ENCODE measurements at places on chromosomes 4 and X. TPM values are rescaled to one million over a fixed set of nuclear protein-coding genes. Genes with fewer than 3 reads are reported as not detected.
A peak's percentile ranks its signal among the peaks of the same experiment; 100 is the strongest.

DNA sequence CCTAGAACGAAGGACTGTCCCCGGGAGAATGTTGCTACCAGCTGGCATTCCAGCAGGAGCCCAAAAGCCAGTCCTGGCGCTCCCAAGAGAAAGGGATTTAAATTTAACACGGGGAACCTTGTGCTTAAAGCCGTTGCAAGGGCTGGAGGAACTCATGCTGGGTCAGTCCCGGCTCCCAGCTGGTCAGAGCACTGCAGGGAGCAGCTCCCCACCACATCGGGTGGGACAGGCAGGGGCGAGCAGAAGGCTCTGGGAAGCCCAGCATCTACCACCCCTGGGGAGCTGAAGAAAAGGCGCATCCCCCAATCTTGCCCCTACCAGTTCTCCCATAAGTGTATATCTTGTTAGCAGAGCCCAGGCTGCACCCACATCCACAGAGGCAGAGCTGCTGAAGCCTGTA lies 15.7 kb downstream of the CFAP99 start:
- H3K27me3 ChIP-seq, result peaks cover 20% of the 10 kb centered on the region
- H3K4me1 ChIP-seq, result no peaks in the 10 kb centered on the region
- no peak overlapping the region for H3K27ac ChIP-seq
- no peak overlapping the region for H3K4me3 ChIP-seq
- no peaks in the 10 kb centered on the region for H3K36me3 ChIP-seq
- DNase-seq, result no peak

- H3K4me3 ChIP-seq, result no peak overlapping the region
- no peaks in the 10 kb centered on the region for H3K27me3 ChIP-seq
- DNase-seq, result no peak
- no peaks in the 10 kb centered on the region for H3K4me1 ChIP-seq
- peaks cover 93% of the 10 kb centered on the region for H3K36me3 ChIP-seq
These were observed 22.1 kb downstream of the NELFA start for GRCh38 chr4:1986578-1987210.

GRCh38 chr4:133402616-133403015 lies 253.5 kb downstream of the PCDH10 start:
- H3K4me3 ChIP-seq, result no peak overlapping the region
- H3K27me3 ChIP-seq, result no peaks in the 10 kb centered on the region
- H3K36me3 ChIP-seq, result no peaks in the 10 kb centered on the region
- no peak overlapping the region for H3K27ac ChIP-seq

Gene ANOS1
- 1.3 TPM for total RNA-seq

Gene SH3RF1
- 2.0 TPM for total RNA-seq

GRCh38 chr4:26326791-26327190 lies 6.0 kb downstream of the RBPJ start:
- peaks cover 8% of the 10 kb centered on the region for H3K4me1 ChIP-seq
- H3K27me3 ChIP-seq, result no peaks in the 10 kb centered on the region
- DNase-seq, result no peak
- no peak overlapping the region for H3K27ac ChIP-seq

Gene TREX2
- total RNA-seq, result 0.38 TPM

DNA sequence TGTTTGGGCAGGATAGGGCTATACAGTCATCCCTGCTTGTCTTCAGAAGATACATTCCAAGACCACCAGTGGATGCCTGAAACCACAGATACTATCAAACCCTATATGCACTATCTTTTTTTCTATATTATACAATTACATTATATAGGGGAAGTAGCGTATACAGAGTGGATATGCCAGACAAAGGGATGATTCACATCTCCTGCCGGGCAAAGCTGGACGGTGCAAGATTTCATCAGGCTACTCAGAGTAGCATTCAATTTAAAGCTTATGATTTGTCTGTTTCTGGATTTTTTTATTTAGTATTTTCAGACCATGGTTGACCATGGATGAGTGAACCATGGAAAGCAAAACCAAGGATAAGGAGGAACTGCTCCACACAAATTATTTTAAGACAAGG lies 7.0 kb upstream of the AMTN start:
- H3K36me3 ChIP-seq, result no peaks in the 10 kb centered on the region
- no peaks in the 10 kb centered on the region for H3K27me3 ChIP-seq
- H3K4me1 ChIP-seq, result no peaks in the 10 kb centered on the region
- H3K4me3 ChIP-seq, result no peak overlapping the region
- no peak for DNase-seq

Gene NXF2B
- not detected for total RNA-seq

- H3K27ac ChIP-seq, result no peak overlapping the region
- H3K4me1 ChIP-seq, result no peaks in the 10 kb centered on the region
- no peak for DNase-seq
- no peaks in the 10 kb centered on the region for H3K36me3 ChIP-seq
These were observed 13.8 kb downstream of the CXCL13 start for GRCh38 chr4:77619408-77619807.

- H3K4me1 ChIP-seq, result no peaks in the 10 kb centered on the region
- H3K27me3 ChIP-seq, result no peaks in the 10 kb centered on the region
- no peaks in the 10 kb centered on the region for H3K36me3 ChIP-seq
- DNase-seq, result no peak
- no peak overlapping the region for H3K4me3 ChIP-seq
These were observed 81.1 kb downstream of the FAAH2 start for GRCh38 chrX:57367649-57368048.

DNA sequence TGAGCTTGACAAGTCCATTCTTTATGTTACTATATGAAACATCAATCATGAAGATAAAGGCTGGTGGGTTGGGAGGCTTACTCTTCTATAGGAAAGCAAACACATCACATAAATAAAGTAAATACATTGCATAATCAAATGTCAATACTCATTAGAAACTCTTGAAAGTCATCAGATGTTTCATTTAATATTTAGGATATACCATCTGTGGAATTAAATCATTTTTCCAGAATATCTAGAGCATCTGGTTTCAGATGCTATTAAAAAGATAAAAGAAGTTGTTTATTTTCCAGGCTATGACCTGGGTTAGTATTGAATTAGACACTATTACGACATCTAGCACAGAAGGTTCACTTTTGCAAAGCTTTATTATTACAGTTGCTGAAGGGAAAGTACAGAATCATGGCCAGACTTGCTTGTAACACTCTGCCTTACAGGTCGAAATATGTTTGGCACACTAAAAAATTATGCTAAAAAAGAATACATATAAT lies 72.6 kb downstream of the METTL14 start:
- H3K27ac ChIP-seq, result peak overlapping the region; percentile 60
- no peaks in the 10 kb centered on the region for H3K27me3 ChIP-seq
- peaks cover 3% of the 10 kb centered on the region for H3K36me3 ChIP-seq
- H3K4me3 ChIP-seq, result no peak overlapping the region
- no peaks in the 10 kb centered on the region for H3K4me1 ChIP-seq

DNA sequence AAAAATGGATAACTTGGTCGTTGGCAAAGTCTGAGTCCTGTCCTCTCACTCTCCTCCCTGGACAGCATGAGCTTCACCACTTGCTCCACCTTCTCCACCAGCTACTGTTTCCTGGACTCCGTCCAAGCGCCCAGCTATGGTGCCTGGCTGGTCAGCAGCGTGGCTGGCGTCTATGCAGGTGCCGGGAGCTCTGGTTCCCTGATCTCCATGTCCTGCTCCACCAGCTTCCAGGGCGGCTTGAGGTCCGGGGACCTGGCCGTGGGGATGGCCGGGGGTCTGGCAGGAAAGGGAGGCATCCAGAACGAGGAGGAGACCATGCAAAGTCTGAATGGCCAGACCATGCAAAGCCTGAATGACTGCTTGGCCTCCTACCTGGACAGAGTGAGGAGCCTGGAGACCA lies 100.8 kb downstream of the NCAPG start:
- no peaks in the 10 kb centered on the region for H3K27me3 ChIP-seq
- H3K4me3 ChIP-seq, result no peak overlapping the region
- DNase-seq, result no peak
- H3K4me1 ChIP-seq, result no peaks in the 10 kb centered on the region
- no peaks in the 10 kb centered on the region for H3K36me3 ChIP-seq

GRCh38 chr4:118173956-118174725 lies 139.9 kb downstream of the NDST3 start:
- no peaks in the 10 kb centered on the region for H3K36me3 ChIP-seq
- no peaks in the 10 kb centered on the region for H3K27me3 ChIP-seq
- no peak overlapping the region for H3K4me3 ChIP-seq
- peak overlapping the region; percentile 81 for H3K27ac ChIP-seq
- DNase-seq, result peak; percentile 49
- peaks cover 18% of the 10 kb centered on the region for H3K4me1 ChIP-seq

DNA sequence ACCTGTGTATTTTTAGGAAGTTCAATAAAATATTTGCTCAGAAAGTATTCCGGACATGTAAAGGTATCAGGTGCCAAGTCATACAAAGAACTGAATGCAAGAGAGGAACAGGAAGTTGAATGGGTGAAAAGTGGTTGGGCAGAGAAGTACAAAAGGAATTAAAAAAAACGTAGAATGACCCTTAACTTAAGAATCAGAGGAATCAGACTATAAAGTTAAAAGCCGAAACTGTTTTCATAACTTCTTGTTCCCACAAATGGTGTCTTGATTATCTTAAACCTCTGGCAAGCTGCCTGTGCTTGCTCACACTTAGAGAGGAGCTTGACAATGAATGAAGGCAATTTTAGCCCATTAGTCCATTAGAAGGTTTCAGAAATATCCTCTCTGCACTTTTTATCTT lies 81.6 kb upstream of the HHIP start:
- no peak overlapping the region for H3K27ac ChIP-seq
- peaks cover 3% of the 10 kb centered on the region for H3K4me1 ChIP-seq
- no peak overlapping the region for H3K4me3 ChIP-seq
- H3K27me3 ChIP-seq, result no peaks in the 10 kb centered on the region

Gene GUCY2F
- 0.38 TPM for total RNA-seq

DNA sequence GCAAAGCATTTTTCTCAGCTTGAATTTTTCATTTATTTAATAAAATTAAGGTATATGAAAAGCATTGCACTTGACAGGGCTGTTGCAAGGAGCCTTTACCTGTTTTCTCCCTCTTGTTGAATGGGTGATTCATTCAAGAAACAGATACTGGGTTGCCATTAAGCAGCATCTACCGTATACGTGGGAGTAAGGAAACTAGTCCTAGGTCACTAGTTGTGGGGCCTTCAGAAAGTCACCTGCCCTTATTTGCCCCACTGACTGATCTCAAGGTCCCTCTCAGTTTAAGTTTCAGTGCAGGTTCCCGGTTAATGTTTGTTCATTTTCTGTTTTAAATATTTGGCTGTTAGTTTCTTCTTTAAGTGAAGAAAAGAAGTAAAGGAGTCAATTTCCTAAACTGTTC lies 34.0 kb downstream of the LHFPL1 start:
- H3K27ac ChIP-seq, result no peak overlapping the region
- no peak for DNase-seq
- H3K27me3 ChIP-seq, result no peaks in the 10 kb centered on the region
- H3K4me1 ChIP-seq, result no peaks in the 10 kb centered on the region
- H3K4me3 ChIP-seq, result no peak overlapping the region

Gene CXCL3
- 3.2 TPM for total RNA-seq

Gene GPRASP3
- 3.1 TPM for total RNA-seq

DNA sequence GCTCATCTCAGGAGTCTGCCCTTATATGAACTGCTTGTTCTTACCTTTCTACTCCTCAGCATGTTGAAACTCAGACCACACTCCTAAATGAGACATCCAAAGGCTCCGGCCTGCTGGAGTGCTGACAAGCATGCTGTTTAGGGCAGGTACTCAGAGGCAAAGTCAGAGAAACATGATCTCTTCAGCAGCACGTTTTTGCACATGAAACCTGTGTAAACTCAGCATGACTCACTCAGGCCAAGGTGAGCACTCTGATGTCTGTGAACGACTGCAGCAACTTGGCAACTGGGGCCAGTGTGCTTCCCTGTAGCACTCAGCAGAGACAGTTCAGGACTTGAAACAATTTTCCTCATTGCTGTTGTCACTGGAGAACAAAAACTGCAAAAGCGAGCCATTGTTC lies 109.6 kb downstream of the PACRGL start:
- H3K27me3 ChIP-seq, result no peaks in the 10 kb centered on the region
- H3K27ac ChIP-seq, result no peak overlapping the region
- H3K4me1 ChIP-seq, result no peaks in the 10 kb centered on the region
- peak; percentile 14 for DNase-seq
- no peaks in the 10 kb centered on the region for H3K36me3 ChIP-seq
- no peak overlapping the region for H3K4me3 ChIP-seq

DNA sequence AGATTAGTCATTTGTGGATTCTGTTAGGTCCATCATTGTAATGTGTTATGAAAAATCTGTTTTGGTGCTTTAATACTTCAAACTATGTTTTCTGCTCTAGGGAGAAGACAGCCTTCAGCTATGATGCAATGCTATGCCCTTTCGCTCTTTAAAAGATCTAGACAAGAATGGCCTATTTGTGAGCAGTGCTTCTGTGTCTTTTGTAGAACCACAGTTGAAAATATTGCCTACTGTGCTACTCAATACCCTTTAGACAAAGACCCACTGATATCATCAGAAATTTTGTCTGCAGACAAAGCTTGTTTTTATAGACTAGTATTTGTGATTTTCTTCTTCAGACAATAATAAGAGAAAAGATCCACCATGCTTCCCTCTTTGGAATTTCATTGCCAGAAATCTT lies 44.6 kb upstream of the SLITRK2 start:
- DNase-seq, result no peak
- H3K27ac ChIP-seq, result no peak overlapping the region
- no peak overlapping the region for H3K4me3 ChIP-seq

GRCh38 chr4:169485791-169486742 lies 126.3 kb downstream of the NEK1 start:
- H3K4me1 ChIP-seq, result no peaks in the 10 kb centered on the region
- DNase-seq, result peak; percentile 45
- no peak overlapping the region for H3K4me3 ChIP-seq
- H3K27me3 ChIP-seq, result no peaks in the 10 kb centered on the region

DNA sequence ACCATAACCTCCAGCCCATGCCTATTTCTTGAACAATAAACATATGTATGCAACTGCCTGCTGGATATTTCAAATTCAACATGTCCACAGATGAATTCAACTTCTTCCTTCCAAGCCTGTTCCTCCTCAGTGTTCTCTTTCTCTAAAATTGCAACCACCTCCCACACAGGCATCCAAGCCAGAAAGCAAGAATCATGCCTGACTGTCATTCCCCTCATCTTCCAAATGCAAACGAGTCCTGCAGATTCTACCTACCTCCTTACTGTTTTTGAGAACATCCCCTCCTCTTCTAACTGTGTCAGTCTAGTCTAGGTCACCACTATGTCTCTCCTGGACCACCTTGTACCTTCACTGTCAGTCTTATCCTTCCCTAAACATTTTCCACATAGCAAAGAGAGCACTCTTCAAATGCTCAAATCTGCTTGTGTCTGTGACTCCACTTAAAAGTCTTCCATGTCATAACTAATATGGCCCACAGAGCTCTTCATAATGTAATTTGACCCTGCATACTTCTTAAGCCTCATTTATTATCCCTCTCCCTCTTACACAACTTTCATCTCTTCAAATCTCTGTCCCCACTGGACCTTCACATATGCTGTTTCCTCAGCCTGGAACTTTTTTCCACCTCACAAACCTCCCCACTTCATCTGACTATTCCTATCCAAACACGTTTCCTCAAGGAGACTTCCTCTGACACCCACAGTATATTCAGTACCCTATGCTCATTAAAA lies 25.7 kb downstream of the MAPK10 start:
- H3K4me1 ChIP-seq, result no peaks in the 10 kb centered on the region
- DNase-seq, result no peak
- no peaks in the 10 kb centered on the region for H3K36me3 ChIP-seq
- H3K27me3 ChIP-seq, result no peaks in the 10 kb centered on the region
- no peak overlapping the region for H3K4me3 ChIP-seq

Gene SORCS2
- 2.7 TPM for total RNA-seq

Gene TCEAL7
- total RNA-seq, result 6.1 TPM

All from thymus (tissue), 14 donors.